ENCODE measurements at places on chromosomes 6 and 20.

DNA sequence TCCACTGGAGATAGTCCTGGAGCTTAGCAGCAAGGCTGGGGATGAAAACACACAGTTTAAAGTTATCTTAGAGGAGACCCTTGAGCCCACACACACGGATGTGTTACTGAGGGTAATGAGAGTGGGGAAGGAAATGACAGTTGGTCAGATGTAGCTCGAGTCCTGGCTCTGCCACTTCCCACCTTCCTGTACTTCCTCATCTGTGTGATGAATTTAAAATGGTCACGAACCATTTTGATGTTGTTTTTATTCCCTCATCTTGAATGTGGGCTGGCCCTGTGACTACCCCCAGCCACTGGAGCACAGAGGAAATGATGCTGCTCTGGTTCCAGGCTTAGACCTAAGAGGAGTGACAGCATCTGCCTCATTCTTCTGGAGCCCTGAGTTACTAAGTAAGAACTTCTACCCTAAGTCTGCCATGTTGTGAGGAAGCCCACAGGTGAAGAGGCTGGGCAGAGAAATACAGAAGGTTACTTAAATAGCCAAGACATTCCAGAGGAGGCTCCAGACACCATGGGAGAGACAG, 141.2 kb downstream of the NRN1 start:
- DNase-seq: no peak

DNA sequence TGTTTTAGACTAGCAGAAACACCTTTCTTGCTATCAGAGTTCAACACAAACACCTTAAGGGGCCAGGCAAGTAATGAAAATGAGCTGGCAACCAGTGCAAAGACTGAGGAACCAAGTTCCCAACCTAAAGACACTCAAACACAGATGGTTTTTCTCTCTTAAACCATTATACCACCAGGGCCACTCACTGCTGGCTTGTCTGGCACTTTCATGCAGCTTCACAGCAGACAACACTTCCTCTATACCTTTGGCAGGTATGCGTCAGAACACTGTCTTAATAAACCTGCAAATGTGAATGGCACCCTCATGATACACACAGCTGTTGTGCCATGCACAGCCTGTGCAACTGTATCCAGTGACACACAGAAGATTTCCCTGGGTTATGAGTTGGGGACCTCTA, 41.6 kb downstream of the NFATC2 start:
- no peak for DNase-seq

- DNase-seq: no peak
Observed at GRCh38 chr20:44527716-44528199, 5.9 kb upstream of the SERINC3 start.

DNA sequence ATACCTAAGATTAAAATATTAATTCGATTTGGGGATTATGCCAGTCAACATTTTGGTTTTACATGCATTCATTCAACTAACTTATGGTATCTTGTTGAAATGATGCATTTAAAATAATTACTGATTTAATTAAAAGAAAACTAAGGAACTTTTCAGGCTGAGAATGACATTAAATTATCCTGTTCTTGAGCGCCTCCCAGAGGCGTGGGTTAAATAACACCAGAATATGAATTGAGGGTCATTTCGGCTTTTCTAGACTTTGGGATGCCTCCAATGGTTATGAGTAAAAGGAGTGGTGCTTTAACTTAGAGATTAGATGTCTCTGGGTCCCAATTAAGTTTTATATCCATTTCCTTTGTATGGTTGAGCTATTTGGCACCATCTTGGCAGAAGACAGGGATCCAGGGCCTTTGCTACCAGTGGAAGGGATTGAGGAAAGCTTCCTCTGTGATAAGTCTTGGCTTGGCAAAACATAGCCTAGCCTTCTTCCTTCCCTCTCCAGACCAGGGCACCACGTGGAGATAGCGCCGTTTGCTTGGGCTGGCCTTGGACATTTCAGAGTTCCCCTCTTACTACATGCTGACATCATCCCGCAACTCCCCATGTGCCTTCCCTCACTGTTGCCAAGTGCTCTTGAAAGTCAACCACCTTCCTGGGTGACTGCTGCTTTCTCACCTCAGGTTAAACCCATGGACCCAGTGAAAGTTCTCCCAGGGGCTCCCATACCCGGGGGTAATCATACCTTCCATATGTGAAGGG, 28.7 kb downstream of the GNAS start:
- no peak for DNase-seq

GRCh38 chr6:108732091-108732870, 115.9 kb upstream of the ARMC2 start:
- no peak for DNase-seq

DNA sequence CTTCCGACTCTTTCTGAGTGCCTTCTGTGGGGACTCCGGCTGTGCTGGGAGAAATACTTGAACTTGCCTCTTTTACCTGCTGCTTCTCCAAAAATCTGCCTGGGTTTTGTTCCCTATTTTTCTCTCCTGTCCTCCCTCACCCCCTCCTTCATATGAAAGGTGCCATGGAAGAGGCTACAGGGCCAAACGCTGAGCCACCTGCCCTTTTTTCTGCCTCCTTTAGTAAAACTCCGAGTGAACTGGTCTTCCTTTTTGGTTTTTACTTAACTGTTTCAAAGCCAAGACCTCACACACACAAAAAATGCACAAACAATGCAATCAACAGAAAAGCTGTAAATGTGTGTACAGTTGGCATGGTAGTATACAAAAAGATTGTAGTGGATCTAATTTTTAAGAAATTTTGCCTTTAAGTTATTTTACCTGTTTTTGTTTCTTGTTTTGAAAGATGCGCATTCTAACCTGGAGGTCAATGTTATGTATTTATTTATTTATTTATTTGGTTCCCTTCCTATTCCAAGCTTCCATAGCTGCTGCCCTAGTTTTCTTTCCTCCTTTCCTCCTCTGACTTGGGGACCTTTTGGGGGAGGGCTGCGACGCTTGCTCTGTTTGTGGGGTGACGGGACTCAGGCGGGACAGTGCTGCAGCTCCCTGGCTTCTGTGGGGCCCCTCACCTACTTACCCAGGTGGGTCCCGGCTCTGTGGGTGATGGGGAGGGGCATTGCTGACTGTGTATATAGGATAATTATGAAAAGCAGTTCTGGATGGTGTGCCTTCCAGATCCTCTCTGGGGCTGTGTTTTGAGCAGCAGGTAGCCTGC, 4.8 kb downstream of the PIM1 start:
- peak; percentile 70 for DNase-seq

- DNase-seq: no peak
Observed at GRCh38 chr6:134667111-134667510, 282.8 kb downstream of the ALDH8A1 start.

- no peak for DNase-seq
Observed at GRCh38 chr20:32894711-32895355, 36.1 kb downstream of the EFCAB8 start.

GRCh38 chr20:21719592-21720214, 14.2 kb downstream of the PAX1 start:
- DNase-seq: peak; percentile 16

- DNase-seq: no peak
Observed at GRCh38 chr6:39280247-39280731, 33.9 kb downstream of the KCNK17 start.

DNA sequence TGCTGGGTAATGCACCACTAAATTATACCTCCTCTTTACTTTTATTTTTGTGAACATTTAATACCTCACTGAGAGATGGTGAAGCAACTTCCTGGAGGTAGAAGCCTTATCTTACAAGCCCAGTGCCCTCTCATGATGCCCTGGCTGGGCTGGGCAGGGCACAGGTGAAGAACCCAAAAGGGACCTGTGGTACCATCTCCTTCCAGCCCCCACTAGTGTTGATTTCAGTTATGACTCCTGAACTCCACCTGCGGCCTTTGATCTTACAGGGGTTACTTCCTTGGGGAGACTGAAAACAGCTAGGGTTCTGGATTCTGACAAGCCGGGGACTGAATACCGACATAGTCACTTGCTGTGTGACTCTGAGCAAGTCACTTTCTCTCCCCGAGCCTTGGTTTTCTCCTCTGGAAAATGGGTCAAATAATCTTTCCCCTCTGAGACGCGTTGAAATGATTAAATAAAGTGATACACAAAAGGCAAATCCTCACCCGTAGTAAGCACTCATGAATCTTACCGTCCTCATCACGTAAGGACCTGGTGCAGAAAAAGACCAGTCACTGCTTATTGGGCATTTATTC, 1.2 kb downstream of the SLC13A3 start:
- DNase-seq: no peak

- DNase-seq: no peak
Observed at GRCh38 chr6:15936503-15936902, 192.4 kb upstream of the MYLIP start.

DNA sequence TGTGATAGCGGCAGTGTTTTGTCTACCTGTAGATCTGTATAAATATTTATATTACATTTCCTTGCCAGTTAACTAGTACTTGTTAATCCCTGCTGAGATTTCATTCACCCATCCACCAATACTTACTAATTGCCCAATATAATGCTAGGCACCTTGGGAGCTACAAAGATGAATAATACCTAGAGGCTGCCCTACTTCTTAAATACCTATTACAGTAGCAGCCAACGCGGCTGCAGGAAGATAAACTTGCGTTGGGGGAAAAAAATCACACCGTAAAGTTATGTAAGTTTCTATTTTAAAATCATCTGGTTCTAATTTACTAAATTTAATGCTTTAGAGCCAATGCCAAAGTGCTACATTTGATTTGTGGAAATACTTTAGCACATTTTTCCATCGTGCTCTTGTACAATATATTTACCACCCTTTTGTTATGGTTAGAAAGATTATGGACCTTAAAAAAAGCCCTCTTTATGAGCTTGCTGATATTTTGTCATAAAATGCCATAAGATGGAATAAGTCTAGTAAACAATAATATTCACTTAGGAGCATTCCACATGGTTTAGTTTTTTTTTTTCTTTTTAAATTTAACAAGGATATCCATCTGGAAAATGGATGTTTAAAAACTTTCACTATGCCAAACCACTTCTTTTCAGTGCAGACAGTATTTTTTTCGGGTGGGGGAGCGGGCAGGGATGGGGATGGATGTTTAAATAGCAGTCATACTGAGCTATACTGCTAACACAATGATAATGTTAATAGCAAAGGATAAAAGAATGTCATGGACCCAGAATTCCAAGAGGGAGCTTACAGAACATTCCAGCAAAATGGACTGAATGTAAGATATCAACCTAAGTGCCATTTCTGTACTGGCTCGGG, 13.2 kb upstream of the NEDD9 start:
- no peak for DNase-seq

GRCh38 chr6:31057426-31058003, 47.2 kb downstream of the MUC22 start:
- DNase-seq: no peak

- DNase-seq: no peak
Observed at GRCh38 chr6:162684961-162685360, 42.6 kb downstream of the PRKN start.

GRCh38 chr6:89375427-89376267, 23.1 kb upstream of the UBE2J1 start:
- DNase-seq: no peak

- no peak for DNase-seq
Observed at GRCh38 chr6:56062836-56063235, 184.5 kb downstream of the COL21A1 start.

GRCh38 chr6:89858041-89858440, 28.4 kb downstream of the CASP8AP2 start:
- no peak for DNase-seq

All from hematopoietic multipotent progenitor cell treated with erythropoietin and hydrocortisone succinate and interleukin-3 and kit ligand, for 17 days (in vitro differentiated cells).